ENCODE measurements at places on chromosomes 6 and 20.
A peak's percentile ranks its signal among the peaks of the same experiment; 100 is the strongest.

DNA sequence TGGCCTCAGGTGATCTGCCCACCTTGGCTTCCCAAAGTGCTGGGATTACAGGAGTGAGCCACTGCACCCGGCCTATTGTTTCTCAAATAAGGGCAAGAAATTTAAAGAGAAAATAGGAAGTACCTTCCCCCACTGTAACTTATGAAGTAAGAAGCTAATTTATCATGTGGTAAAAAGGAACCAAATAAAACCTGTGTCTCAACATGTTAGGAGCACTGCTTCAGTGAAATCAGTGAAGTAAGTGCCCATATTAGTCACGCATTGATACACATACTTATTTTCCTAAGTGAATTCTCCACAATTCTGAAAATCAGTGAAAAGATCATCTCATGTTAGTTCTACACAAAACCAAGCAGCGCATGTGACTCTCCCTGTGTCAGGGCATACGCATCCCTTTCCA is 14.2 kb upstream of the LPA start:
- no peak for DNase-seq

- DNase-seq = peak; percentile 27
Measured at GRCh38 chr20:43940518-43941225, 26.0 kb downstream of the TOX2 start.

DNA sequence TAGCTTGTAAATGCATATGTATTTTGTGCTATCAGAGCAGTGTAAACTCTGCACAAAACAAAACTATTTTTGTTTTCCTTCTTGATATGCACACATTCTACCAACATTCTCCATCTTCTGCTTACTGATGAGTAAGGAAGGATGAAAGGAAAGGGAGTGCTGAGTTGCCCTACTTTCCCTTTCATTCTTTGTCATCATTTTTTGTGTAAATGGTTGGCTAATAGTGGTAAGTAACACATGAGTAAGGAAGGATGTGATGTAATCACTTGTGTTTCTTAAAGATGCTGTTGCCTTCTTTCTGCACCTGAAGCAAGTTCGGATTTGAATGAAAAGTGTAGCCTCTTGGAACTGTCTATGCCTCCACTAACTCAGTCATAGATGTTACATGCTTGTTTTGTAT is 4.6 kb upstream of the REV3L start:
- DNase-seq = no peak

GRCh38 chr6:5061152-5061551 is 24.0 kb upstream of the PPP1R3G start:
- DNase-seq = no peak

DNA sequence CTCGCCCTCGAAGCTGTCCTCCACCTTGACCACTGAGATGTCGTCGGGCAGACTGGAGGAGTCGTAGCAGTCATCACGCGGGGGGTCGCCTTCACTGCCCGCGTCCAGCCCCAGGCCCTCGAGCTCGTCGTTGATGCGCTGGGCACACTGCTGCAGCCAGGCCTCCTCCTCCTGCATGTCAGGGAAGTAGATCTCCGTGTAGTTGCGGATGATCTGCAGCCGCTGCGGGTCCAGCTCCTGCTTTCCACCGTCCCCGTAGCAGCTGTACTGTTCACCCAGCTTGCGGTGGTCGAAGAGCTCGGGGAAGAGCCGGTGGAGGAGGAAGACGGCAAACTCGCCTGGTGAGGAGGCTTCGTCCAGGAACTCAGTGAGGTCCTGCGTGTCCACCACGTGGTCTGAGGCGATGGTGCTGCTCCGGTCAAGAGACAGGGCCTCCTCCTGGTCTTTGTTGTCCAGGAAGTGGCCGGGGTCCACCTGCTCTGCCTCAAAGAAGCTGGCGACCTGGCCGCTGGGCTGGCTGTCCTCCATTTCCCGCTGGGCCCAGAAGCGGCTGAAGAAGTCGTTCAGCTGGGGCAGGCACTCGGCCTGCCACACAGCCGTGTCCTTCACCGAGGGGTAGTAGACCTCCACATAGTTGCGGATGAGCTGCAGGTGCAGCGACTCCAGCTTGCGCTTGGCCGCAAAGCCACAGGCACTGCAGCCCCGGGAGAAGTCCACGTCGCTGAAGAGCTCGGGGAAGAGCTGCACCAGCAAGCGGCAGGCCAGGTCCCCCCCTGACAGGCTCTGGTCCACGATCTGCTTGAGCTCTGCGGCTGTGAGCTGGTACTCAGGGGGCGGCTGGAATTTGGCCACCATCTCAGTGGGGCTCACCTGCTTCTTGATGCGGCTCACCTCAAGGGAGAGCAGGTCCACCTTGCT is 41.9 kb downstream of the MTRES1 start:
- DNase-seq = no peak

GRCh38 chr6:119443993-119444641 is 94.6 kb upstream of the MAN1A1 start:
- no peak for DNase-seq

DNA sequence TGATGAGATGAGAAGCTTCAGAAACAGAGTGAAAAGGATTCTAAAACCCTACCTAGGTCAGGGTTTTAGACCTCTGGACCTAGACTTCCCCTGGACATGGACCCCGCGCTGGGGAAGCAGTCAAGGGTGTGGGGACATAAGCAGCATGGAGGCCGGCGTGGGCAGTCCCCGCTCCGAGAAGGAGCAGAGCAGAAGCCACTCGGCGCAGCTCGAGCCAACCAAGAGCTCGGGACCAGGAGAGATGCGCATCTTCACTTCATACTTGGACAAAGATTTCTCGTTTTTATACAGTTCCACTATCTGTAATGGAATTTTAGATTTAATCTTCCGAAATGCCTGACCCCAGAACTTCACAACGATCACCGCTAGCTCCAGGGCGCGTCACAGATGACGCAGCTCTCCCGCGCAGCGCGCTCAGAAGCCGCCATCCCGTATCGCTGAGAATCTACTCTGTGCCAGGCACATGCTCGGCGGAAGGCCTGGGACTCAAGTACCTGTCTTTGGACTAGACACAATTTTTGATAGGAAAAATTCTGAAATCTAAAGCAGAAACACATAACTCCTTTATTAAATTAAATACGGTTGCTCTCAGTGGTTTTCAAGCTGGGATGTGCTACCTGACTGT is 60.3 kb downstream of the WDR27 start:
- no peak for DNase-seq
